ENCODE measurements at places on chromosomes 11 and 22. TPM values are rescaled to one million over a fixed set of nuclear protein-coding genes. Genes with fewer than 3 reads are reported as not detected.

The CSKMT gene
- 6.3 TPM for polyA plus RNA-seq

The DAGLA gene
- polyA plus RNA-seq, result 5.7 TPM

The APLNR gene
- polyA plus RNA-seq, result not detected

The OR2D2 gene
- not detected for polyA plus RNA-seq

The NFAM1 gene
- polyA plus RNA-seq, result not detected

The INS gene
- not detected for polyA plus RNA-seq

The SERGEF gene
- polyA plus RNA-seq, result 60.0 TPM

The DNAJC24 gene
- 47.3 TPM for polyA plus RNA-seq

The TPBGL gene
- polyA plus RNA-seq, result not detected

The LDHAL6A gene
- not detected for polyA plus RNA-seq

The FDX1 gene
- 13.9 TPM for polyA plus RNA-seq

The IPO7 gene
- polyA plus RNA-seq, result 56.3 TPM

The OR51B5 gene
- polyA plus RNA-seq, result not detected

The SERPIND1 gene
- polyA plus RNA-seq, result not detected

The MPEG1 gene
- 0.21 TPM for polyA plus RNA-seq

The CTSC gene
- 6.8 TPM for polyA plus RNA-seq

The OR2AG1 gene
- not detected for polyA plus RNA-seq

The NEFH gene
- 0.05 TPM for polyA plus RNA-seq

The MUC5AC gene
- not detected for polyA plus RNA-seq

The SLC2A11 gene
- polyA plus RNA-seq, result 45.7 TPM

The ANO9 gene
- polyA plus RNA-seq, result not detected

The SESN3 gene
- 9.4 TPM for polyA plus RNA-seq

The ROBO4 gene
- not detected for polyA plus RNA-seq

The DCPS gene
- 6.4 TPM for polyA plus RNA-seq

The IGHMBP2 gene
- 12.9 TPM for polyA plus RNA-seq

All from neural cell (in vitro differentiated cells).